Fibroblast of skin of abdomen (primary cell): ENCODE measurements at places on chromosomes 2 and 18.

DNA sequence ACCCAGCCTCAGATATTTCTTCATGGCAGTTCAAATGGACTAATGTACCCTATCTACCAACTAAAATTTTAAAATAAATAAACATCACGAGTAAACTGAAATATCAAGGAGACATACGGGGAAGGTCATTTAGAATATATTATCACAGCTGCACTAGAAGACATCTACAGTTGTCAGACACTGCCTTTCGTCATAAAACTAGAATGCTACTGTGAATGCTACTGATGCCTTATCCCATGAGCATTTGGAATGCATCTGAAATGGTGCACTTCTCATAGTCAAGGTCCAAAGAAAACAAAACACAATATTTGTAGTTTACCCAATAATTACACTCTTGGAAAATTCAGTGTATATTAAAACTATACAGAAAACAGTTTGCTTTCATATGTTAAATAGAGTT lies 165.2 kb downstream of the MREG start:
- DNase-seq = no peak

GRCh38 chr2:16216558-16216945 lies 276.2 kb downstream of the MYCN start:
- no peak for DNase-seq

GRCh38 chr2:1446301-1446700 lies 33.0 kb downstream of the TPO start:
- DNase-seq = peak; percentile 12

DNA sequence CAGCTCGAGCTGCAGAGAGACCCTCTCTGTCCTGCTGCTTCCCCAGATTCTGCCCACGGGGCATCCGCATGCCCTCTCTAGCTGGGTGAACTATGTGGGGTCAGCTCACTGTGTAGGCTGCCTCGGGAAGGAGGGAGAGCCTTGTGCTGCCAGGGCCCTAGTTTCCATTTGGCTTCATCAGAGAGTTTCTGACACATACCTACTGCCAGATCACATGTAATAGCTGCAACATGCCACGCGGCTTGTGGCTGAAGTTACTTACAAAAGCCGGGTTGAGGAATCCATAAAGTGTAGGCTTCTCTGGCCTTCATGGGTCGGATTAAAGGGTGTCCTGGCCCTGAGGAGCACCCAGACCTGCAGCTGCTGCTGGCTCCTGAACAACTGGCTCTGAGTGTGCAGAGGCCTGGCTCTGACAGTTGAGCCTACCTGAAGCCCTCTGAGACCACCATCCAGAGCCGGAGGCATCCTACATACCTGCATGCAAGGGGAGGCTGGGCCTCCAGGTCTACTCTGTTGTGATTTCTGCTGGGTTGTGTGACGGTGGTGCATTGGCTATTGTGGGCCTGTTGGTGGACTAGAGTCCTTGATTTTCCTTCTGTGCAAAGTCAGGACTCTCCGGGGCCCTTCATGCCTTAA lies 130.0 kb downstream of the SH3RF3 start:
- no peak for DNase-seq

DNA sequence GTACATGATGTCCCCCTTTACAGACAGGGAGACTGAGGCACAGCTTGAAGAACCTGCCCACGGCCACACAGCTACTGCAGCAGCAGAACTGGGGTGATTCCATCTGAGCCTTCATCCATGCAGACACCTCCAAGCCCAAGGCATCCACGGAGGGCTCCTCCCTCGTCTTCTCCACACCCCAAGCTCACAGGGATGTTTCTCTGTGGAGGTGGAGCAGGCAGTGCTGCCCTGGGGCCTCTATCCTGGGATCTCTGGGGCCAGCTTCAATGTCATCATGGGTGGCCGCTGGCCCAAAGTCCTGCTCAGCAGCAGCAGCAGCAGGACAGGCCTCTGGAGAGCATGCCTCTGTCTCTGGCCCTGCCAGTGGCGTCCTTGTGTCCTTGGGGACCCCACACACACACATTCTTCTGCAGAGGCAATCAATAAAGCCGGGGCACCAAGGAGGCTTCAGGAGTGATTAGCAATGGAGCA lies 31.2 kb downstream of the ADI1 start:
- no peak for DNase-seq
